Activated T-helper 1 cell treated with anti-CD3 and anti-CD28 coated beads, Interleukin-12 subunit alpha, Interleukin-12 subunit beta, Interleukin-2, Interleukin-4 antibody, amounts not matched to agents 30 ng/mL and 10 ng/mL and 1 ng/mL, durations not matched to agents 14 hours and 24 hours and 36 hours (primary cell): ENCODE measurements at places on chromosomes 7 and 10. TPM values are rescaled to one million over a fixed set of nuclear protein-coding genes. Genes with fewer than 3 reads are reported as not detected.

The OR9A2 gene
- not detected in 2 replicates for total RNA-seq

DNA sequence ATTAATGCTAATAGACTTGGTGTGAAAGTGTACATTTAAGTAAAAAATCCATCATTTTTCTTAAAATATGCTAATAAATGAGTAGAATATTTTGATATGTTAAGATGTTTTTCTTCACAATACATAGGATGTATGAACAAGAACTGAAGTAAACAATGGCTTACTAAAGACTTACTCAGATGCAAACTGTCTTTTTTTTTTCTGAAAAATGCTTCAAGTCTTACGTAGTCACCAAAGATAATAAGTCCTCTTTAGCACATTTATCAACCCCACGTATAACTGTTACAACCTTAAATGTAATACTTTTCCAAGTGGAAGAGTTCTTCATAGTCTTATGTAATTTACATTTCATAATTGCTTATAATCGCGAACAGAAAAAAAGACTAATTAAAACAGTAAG lies 54.8 kb downstream of the MDFIC start:
- no peak for DNase-seq
- no peak overlapping the region for H3K27ac ChIP-seq
- H3K4me3 ChIP-seq = no peak overlapping the region
- H3K36me3 ChIP-seq = peaks cover 21% of the 10 kb centered on the region

DNA sequence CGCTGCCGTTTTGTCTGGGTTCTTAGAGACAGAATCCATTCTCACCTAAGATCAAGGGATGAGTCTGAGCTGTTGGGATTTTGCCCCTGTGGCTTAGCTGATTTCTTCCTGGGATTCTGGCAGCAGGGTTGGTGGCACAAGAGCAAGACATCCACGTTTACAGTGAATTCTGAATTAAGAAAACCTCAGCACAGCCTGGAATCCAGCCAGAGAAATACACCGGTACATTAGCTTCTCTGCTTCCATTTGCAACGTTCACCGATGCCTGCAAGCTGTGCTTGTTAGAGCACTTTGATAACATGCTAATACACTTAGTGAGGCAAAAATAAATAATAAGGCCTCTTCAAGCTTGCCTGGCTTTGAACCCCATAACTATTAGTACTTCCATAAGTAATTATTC lies 569.8 kb downstream of the CALN1 start:
- no peaks in the 10 kb centered on the region for H3K4me1 ChIP-seq
- H3K4me3 ChIP-seq = no peak overlapping the region
- no peaks in the 10 kb centered on the region for H3K27me3 ChIP-seq

DNA sequence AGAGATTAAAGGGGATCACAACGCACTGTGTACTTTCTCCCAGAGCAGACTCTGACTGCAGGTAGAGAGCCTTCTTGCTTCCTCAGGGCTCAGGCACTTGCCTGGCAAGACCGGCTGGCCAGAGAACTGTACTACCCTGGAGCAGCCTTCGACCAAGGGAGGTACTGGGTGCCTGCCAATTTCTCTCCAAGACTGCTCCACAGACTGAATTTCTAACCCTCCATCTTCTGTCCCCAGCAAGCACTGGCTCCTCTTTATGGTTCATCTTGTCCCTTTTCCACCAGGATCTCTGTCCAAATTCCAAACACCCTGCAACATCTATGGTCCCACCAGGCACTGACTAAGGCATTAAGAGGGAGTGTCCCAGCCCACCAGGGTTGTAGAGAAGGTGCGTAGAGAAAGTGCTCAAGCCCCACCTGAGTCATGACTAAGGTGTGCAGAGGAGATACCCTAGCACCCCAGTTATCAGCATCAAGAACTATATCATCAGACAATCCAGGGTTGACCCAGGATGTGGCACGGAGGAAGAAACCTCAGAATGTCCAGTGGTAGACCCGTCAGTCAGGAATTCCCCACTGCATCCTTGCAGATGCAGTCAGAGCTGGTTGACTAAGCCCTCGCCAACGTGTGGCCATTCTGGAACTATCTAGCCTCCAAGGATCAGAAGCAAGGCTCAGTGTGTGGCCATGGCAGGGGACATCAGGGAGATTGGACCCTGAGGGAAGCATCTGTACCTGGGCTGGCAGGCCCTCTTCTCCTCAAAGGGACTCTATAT lies 60.9 kb upstream of the CAMK2B start:
- peaks cover 17% of the 10 kb centered on the region for H3K36me3 ChIP-seq
- H3K4me3 ChIP-seq = no peak overlapping the region
- H3K27me3 ChIP-seq = no peaks in the 10 kb centered on the region
- DNase-seq = no peak

DNA sequence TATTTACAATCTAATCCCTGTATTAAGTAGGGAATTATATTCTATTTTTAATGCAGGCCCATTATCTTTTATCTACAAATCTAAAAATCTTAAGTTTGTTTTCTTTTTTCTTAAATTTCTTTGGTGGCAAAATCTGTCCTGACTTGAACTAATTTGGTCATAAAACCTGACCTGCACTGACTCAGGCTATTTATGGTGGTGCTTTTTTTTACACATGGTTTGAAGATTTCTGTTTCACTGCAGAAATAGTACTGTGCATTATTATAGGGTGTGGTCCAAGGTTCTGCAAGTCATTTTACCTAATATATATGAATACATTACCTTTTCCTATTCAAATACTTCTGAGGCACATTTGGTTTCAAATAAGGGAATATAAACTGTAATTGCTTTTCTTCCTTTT lies 137.0 kb downstream of the CD36 start:
- H3K27ac ChIP-seq = no peak overlapping the region
- H3K4me3 ChIP-seq = no peak overlapping the region
- DNase-seq = no peak
- H3K36me3 ChIP-seq = no peaks in the 10 kb centered on the region

The HTRA1 gene
- not detected in 2 replicates for total RNA-seq

- peaks cover 8% of the 10 kb centered on the region for H3K4me1 ChIP-seq
- H3K27me3 ChIP-seq = peaks cover 2% of the 10 kb centered on the region
- DNase-seq = no peak
- no peaks in the 10 kb centered on the region for H3K36me3 ChIP-seq
- H3K4me3 ChIP-seq = no peak overlapping the region
These were observed 19.6 kb downstream of the PTPRE start for GRCh38 chr10:127926455-127926854.

The SSC4D gene
- total RNA-seq = 0.64 and 0.73 TPM in 2 replicates

DNA sequence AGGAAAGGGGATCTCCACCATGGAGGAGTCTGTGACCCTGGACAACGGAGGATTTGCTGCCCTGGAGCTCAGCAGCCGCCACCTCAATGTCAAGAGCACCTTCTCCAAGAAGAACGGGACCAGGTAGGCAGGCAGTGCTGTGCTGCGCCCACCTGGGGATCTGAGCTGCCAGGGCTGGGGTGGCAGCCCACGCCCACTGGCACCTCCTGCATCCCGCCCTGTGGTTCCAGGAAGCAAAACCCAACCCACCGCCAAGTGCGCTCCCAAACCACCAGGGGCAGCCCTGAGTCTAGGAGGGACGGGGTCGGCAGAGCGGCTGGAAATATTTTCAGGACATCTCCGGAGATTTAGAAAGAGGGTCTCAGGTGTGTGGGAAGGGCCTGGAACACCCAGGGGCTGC lies 440.3 kb upstream of the FOXK1 start:
- no peak overlapping the region for H3K27ac ChIP-seq
- H3K36me3 ChIP-seq = no peaks in the 10 kb centered on the region
- no peaks in the 10 kb centered on the region for H3K27me3 ChIP-seq

- H3K4me1 ChIP-seq = no peaks in the 10 kb centered on the region
- DNase-seq = peak; percentile 38
- no peaks in the 10 kb centered on the region for H3K36me3 ChIP-seq
- H3K27ac ChIP-seq = no peak overlapping the region
These were observed 104.0 kb downstream of the SLIT1 start for GRCh38 chr10:97081621-97082235.

GRCh38 chr7:66591799-66592596 lies 36.7 kb upstream of the KCTD7 start:
- peaks cover 46% of the 10 kb centered on the region for H3K4me1 ChIP-seq
- peak overlapping the region; percentile 93 for H3K27ac ChIP-seq
- DNase-seq = peak; percentile 87
- H3K36me3 ChIP-seq = peaks cover 6% of the 10 kb centered on the region
- H3K27me3 ChIP-seq = peaks cover 3% of the 10 kb centered on the region
